Inflammatory macrophage treated with lipopolysaccharide for 1 hour (primary cell): ENCODE measurements at places on chromosomes 5 and 9.

- peak; percentile 81 for DNase-seq
Measured at GRCh38 chr5:86977190-86977589, 290.5 kb upstream of the RASA1 start.

GRCh38 chr5:16889203-16889971, 46.7 kb downstream of the MYO10 start:
- DNase-seq, result no peak

- DNase-seq, result peak; percentile 26
Measured at GRCh38 chr5:132497488-132497997, 7.0 kb upstream of the IRF1 start.

- DNase-seq, result no peak
Measured at GRCh38 chr5:6279607-6280006, 98.7 kb downstream of the MED10 start.

DNA sequence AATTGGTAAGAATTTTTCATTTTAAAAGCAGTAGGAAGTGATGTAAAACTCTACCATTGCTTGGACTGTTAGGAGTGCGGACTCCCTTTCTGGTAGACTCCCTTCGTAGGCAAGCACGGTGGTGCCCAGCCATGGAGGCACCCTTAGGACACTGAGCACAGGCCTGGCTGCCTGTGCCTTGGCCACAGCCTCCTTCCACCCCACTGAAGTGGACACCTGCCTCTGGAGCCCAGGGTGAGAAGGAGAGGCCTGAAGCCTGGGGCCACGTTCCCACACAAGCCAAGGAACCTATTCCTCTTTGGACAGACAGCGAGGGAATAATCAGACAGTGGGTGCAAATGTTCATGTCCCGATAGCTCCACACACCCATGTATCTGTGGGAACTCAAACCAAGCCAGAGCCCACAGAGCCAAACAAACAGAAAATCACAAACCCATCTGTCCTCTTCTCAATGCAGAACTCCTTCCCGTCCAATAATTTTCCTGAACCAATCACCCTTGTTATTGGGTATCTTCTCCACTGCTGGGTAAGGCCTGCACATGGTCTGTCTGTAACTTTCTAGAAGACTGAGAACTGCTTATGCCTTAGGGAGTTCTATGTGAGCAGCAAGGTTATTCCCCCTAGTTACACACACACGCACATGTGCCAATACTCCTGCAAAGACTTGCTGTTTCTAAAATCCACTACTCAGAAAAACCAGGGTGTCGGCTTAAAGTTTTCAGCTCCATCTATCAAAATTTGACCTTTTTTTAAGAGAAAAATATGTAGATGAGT, 45.2 kb downstream of the UBE2QL1 start:
- DNase-seq, result no peak

GRCh38 chr5:141969783-141970771, 1.2 kb downstream of the RNF14 start:
- DNase-seq, result peak; percentile 82

- DNase-seq, result peak; percentile 65
Measured at GRCh38 chr5:169650701-169651331, 13.7 kb downstream of the DOCK2 start.

- no peak for DNase-seq
Measured at GRCh38 chr5:12242950-12243888, 339.0 kb upstream of the CTNND2 start.

DNA sequence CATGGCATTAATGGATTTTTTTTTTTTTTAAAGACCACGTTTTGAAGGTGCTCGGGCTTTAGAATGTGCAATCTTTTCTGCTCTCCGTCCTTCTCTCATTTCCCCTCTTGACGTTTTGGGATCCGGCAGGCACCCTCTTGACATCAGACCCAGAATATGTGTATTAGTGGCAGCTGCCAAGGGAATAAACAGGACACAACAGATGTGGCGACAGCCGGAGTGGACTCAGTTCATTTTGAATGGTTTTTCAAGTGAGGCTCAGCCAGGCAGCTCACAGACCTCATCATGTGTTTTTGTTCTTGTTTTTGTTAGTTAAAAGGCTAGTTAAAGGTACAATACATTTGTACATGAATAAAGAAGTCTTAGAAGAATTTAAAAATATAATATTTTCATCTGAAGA, 365.0 kb upstream of the SEMA6A start:
- no peak for DNase-seq

DNA sequence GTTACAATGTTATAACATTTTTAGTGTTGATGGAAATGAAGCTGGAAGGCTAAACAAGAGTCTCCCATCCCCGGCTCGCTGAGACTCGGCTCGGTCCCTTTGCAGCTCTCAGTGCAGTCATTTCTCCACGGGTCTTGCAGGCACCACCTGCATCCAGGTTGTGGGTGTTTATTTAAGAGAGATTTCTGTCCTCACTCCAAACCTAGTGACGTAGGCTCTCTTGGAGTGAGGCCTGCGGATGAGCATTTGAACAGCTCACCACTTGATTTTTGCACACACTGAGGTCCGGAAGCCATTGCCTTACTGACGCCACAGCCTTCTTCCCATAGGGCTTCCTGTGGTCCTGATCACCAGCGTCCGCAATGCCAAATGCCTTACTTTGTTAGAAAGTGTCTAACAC, 197.7 kb upstream of the OTULINL start:
- DNase-seq, result no peak

DNA sequence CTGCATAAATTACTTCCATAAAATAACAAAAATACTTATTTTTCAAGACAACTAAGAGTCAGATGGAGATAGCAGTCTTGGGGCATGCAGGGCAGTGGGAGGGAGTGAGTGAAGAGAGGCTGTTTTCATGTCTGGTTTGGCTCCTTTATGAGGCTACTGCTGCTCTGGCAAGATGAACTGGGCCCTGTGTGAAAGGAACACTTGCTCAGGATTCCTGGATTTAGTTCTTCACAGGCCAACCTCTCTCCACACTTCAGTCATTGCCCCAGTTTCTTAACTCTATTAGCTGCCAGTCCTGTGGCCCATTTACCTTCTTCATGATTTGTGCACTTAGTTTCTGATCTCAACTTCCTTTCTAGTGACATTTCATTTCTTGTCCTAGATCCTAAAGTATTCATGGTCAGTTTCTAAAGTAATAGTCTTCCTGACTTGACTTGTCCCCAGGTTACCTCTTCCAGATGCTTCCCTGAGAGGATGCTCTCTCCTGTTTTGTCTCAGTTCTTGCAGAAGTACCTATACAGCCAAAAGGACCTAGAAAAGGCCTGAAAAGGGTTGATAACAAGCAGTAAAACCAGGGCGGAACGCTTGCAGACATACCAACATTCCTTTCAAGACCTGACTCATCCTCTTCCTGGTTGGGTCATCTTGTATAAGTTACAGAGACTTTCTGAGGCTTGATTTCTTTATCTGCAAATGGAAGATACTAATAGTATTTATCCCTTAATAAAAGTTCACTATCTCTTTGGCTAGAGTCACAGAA, 77.0 kb upstream of the ZFAND5 start:
- DNase-seq, result peak; percentile 54

GRCh38 chr9:8543219-8543618, 743.6 kb upstream of the DMAC1 start:
- no peak for DNase-seq

DNA sequence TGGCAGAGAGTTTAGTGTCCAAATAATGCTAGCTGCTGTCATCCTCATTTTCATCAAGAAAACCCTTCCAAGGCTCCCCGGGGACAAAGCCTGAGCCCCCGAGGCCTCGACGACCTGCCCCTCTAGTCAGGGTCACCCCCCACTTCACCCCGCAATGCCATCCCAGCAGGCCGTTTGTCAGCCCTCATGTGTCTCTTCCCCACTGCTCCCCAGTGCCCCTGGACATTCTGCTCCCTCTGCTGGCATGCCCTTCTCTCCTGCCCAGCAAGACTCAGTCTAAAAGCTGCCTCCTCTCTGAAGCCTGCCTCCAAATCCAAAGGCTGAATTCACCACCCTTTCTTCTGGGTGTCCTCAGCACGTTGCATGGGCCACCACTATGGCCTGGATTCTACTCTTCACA, 59.3 kb downstream of the PAX5 start:
- DNase-seq, result no peak

DNA sequence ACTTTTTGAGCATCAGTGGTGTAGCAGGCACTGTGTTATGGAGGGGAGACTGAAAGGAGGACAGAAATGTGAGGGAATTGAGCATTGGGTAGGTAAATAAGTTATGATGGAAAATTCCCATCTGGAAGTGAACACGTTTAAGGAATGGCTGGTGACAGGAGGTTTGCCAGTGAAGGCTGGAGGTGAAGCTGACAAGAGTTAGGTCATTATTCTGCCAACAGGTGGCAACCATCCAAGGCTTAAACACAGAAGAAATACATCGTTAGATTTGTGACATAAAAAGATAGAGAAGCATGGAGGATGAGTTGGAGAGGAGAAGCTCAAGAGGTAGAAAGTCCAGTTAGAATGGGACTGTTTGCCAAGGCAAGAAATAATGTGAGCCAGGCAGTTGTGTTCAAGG, 455.3 kb upstream of the SGCD start:
- no peak for DNase-seq

DNA sequence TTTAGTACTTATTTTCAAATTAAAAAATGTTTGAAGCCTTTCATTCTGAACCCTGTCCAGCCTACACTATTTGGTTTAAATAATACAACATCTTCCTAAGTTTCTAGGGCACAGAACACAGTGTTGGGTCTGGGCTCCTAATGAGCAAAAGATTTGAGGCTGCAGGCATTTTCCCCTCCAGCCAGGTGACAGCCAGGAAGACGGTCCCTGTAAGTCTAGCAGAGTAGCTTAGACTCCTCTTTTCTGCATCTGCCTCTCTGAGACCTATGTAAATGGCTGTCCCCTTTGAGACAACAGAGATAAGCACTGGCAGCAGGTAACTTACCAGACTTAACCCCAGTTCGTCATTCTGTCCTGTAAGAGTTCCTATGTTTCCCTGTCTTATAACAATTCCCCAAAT, 141.8 kb downstream of the CDC42SE2 start:
- DNase-seq, result no peak

- no peak for DNase-seq
Measured at GRCh38 chr5:71939452-71940230, 167.6 kb upstream of the MAP1B start.

- no peak for DNase-seq
Measured at GRCh38 chr5:181052672-181053487, 12.8 kb downstream of the BTNL9 start.

GRCh38 chr9:78273761-78274160, 23.2 kb upstream of the PSAT1 start:
- DNase-seq, result no peak

DNA sequence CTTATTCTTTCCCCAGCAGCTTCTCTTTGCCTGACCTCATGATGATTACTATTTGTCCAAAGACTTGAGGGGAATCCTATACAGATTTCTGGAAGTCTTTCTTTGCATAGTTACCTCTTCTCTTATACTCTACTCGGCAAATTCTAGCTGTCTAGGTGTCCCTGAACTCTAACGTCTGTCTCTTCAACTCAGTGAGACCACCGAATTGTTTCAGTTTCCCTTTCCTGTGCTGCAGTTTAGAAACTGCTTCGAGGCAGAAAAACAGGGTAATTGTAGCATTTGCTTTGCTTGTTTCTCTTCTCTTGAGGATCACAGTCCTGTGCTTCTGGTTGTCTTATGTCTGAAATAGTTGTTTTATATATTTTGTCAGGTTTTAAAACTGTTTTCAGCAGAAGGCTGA, 14.8 kb downstream of the LVRN start:
- no peak for DNase-seq

DNA sequence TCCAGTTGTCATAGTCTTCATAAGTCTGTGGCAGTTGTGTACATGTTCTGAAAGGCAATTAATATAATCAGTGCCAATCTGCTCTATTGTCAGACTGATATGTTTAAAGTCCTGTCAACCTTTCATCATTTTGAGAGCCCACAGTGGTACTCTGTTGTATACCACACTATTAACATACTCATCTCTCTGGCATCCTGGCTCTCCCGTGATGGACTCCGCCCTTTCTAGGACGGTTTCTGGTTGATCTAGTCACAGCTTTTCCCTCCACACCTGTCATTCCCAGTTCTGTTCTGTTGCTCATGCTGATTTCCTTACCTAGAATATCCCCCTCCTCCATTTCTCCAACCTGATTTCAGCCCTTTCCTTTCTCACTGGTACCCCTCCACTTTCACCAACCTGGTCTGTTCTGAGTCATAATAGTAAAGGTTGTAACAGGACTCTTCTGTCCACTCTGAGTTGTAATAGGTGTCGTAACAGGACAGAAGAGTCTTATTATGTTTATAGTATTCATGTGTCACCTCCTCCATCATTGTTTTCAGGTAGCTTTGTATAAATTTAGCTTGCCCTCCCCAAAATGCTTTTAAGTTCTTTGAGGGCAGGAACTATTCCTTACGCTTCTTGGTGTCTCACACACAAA, 4.1 kb downstream of the PTCD2 start:
- DNase-seq, result no peak

DNA sequence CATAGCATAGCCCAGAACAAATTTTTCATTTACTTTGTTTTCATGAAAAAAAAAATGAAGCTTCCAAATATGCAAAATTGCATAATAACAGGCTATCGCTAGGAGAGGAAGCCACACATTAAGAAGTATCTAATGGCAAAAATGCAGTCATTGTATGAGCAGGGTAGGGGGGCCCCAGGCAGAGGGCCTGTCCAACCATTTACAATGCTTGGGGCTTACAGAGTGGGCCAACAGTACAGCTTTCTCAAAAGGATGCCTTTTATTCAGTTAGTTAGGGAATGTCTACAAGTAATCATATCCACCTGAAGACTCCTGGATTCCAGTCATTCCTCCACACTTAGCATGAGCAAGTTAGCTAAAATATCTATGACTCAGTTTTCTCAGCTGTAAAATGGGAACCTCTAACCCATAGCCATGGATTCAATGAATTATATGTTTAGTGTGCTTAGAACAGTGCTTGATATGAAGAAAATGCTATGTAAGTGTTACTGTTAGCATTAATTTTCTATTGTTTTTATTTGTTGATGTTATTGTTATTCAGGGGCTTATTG, 117.7 kb downstream of the GAS1 start:
- DNase-seq, result no peak

- no peak for DNase-seq
Measured at GRCh38 chr5:2695200-2695891, 56.1 kb downstream of the IRX2 start.

DNA sequence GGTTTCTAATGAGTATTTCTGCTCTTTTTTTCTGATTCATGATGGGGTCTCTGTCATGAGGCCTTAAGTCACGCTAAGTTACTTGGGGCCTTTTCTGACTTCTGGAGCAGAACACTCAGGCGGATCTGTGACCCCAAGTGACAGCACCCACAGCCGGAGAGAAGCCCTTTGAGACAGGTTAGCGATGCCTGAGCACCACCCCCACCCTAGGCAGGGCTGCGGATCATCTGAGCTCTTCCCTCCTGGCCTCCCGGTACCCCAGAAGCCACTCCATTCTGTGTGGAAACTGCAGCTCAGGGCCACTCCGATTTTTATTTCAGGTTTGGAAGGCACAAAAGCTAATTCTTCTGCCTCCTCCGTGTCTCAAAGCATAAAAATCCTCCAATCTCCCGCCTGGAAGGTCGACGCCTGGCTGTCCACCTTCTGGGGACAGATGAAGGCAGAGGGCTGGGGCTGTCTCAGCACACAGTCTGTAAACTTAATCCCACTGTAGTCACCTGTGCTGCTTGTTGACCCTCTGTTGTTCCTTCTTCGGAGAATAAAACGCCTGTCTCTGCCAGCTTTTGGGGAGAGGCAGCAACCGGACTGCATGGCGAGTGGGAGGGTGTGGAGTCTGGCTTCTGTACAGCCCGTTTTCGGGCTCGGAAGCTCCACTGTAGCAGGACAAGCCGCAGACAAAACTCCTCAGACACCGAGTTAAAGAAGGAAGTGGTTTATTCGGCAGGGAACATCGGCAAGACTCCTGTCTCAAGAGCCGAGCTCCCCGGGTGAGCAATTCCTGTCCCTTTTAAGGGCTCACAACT, 88.8 kb downstream of the SPRY4 start:
- DNase-seq, result no peak
